ENCODE measurements at places on chromosomes 16 and 17.

- no peak for DNase-seq
These were observed 3.8 kb downstream of the NUDT16L1 start for GRCh38 chr16:4696905-4697847.

GRCh38 chr17:18139092-18139491 lies 30.5 kb downstream of the MYO15A start:
- DNase-seq, result no peak

DNA sequence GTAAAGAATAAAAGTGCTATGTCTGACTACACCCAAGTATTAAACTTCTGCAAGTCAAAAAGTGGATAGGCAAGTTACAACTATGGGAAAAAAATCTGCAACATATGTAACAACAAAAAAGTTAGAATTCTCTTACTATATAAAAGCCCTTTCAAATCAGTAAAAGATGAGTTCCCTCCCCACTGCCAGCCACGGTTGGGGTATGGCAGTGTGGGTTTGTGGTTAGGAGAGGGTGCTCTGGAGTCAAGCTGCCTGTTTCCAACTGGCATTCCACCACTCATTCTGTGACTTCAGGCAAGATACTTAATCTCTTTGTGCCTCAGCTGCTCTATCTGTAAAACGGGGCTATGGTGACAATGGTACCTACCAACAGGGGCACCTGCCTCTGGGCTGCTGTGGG lies 26.6 kb upstream of the MFSD6L start:
- DNase-seq, result no peak

DNA sequence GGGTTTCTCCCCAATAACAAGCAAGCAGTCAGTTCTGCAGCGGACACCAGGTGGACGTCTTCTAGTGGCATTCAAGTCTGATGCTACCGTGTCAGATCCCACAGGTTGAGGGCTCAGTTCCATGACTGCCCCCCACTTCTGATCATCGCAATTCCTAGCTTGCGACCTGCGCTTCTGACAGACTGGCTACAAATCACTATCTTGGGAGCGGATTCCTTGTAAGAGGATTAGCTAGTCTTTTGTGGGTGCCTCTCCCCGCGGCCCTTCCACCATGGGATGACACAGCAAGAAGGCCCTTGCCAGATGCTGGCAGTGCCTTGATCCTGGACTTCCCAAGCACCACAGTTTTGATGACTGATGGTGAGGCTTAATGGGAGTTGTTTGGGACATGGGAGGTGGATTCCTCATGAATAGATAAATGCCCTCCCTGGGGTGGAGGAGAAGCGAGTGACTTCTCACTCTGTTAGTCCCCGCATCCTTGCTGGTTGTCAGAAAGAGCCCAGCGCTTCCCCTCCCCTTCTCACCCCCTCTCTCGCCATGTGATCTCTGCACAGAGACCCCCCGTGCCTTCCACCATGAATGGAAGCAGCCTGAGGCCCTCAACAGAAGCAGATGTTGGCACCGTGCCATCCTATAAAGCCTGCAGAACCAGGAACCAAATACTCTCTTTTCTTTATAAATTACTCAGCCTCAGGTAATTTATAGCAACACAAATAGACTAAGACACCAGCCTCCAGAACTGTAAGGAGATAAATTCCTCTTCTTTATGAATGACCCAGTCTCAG lies 19.1 kb downstream of the CDIP1 start:
- no peak for DNase-seq

DNA sequence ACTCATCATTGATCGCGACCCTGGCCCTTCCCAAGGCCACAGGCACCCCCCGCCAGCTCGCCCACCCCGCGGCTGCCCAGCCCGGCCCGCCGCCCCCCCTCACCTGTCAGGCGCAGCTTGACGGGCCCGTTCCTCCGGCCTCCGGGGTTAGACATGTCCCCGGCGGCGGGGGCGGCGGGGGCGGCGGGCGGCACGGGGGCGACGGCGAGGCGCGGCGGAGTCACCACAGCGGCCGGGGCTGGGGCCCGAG lies 456 bp downstream of the SMURF2 start:
- DNase-seq, result no peak

DNA sequence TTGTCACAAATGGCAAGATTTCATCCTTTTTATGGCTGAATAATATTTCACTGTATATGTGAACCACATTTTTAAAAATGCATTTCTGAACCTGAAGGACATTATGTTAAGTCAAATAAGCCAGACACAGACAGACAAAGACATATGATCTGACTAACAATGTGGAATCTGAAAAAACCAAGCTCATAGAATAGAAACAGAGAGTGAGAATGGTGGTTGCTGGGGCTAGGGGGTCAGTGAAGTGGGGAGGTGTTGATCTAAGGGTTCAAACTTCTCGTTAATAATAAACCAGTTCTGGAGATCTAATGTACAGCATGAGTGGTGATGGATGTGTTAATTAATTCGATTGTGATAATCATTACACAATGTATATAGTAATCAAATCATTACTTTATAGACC lies 475.1 kb downstream of the WWOX start:
- no peak for DNase-seq

DNA sequence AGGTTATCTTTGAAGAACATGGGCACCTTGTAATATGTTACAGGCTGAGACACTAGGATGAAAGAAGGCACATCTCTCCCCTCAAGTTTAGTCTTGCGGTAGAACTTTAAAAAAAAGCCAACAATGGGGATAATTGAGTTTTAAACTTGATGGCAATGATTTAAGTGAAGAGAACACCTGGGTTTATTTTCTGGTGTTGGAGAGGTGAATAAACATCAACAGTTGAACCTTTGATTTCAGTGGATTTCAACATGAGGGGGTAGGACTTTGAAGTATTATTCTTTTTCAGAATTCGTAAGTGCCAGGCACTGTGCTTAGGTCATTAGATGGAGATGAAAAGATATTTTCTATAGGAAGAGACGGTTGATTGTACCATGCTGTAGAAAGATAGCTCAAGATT lies 22.3 kb downstream of the HAPSTR1 start:
- DNase-seq, result no peak

DNA sequence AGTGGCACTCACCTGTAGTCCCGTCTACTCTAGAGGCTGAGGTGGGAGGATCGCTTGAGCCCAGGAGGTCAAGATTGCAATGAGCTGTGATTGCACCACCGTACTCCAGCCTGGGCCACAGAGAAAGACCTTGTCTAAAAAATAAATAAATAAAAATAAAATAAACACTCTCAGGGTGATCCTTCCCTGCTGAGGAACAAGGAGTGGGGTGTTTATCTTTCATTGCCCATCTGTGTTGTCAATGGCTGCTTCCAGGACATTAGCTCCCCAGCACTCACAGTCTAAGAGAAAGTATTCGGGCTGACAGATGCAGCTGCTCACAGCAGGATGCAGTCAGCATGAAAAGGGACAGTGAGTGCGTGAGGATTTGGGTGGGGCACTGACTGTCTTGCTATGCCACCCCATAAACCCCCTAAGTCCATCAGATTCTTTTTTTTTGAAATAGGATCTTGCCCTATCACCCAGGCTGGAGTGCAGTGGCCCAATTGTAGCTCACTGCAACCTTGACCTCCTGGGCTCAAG lies 31.3 kb upstream of the RBBP6 start:
- DNase-seq, result no peak

GRCh38 chr16:11006656-11007055 lies 62.3 kb downstream of the CLEC16A start:
- no peak for DNase-seq

- no peak for DNase-seq
These were observed 78.8 kb downstream of the TBC1D16 start for GRCh38 chr17:79956853-79957252.

GRCh38 chr17:4375039-4375748 lies 8.7 kb upstream of the UBE2G1 start:
- DNase-seq, result no peak

GRCh38 chr17:49225554-49226236 lies 4.9 kb downstream of the PHOSPHO1 start:
- DNase-seq, result no peak

DNA sequence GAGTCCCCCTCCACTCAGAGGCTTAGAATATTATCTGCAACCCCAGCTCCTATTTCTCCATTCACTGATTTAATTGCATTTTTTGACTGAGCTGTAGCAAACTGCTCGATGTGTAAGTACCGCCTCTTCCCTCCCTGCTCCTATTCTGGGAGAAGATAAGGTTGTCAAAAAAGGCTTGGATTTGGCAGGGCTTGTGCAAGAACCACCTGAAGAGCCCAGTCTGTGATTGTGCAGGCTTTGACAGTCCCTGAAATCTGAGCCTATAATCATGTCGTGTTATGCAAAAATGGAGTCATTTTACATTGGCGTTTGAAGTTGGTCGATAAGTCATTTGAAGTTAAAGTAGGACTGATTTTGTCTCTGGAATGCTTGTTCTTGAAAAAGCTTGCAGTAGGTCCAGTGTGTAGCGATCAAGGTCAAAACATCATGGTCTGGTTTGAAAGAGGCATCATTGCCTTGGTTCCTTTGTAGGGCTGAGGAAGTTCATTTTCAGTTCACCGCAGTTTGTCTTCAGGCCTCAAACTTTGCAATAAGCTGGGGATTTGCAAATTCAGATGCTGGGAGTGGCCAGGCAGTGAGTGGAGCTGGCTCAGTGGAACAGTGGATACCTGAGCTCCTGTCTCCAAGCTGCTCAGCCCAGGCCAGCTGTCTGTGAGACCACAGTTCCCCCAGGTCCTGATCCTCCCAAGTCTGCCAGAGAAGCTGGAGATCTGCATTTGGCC lies 68.8 kb downstream of the KATNIP start:
- DNase-seq, result no peak

GRCh38 chr16:649631-650030 lies 466 bp downstream of the WDR90 start:
- DNase-seq, result no peak

- DNase-seq, result no peak
These were observed 96.7 kb downstream of the AATF start for GRCh38 chr17:37045351-37045922.

DNA sequence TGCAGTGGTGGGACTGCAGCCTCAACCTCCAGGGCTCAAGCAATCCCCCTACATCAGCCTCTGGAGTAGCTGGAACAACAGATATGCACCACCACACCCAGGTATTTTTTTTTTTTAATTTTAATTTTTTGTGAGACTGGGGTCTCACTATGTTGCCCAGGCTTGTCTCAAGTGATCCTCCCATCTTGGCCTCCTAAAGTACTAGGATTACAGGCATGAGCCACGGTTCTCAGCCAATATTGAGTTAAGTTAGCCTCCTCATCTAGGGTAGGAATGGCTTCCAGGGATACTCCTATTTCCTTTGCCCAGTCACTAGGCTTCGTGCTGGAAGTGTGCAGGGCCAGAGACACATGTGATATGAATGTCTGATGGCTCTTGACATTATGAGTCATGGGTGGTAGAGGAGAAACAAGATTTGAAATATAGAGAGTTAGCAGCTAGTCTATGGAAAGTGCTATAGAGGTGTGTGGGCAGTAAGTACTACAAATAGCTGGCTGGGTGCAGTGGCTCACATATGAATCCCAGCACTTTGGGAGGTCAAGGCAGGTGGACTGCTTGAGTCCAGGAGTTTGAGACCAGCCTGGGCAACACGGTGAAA lies 8.0 kb upstream of the HES7 start:
- DNase-seq, result no peak

DNA sequence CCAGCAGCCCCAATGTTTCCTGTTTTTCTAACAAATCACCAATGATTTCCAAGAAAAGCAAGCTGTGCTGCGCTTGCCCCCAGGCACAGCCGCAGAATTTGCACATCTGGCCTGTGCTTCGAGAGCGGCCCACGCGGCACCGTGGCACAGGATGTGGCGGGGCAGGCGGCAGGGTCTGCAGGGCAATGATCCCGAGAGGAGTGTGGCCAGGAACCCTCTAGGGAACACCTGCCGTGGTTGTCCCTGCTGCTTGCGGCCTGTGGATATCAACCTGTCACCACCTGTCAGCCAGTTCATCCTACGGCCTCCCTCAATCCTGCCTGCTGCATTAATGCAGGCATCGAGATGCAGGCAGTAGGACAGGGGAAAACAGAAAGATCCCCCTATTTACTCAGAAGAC lies 24.0 kb downstream of the PIK3R5 start:
- DNase-seq, result no peak

- DNase-seq, result no peak
These were observed 32.2 kb downstream of the SLC12A3 start for GRCh38 chr16:56897026-56897799.

- no peak for DNase-seq
These were observed 6.9 kb downstream of the MLLT6 start for GRCh38 chr17:38711792-38712571.

GRCh38 chr17:75779987-75780889 lies 4.4 kb upstream of the UNK start:
- no peak for DNase-seq

DNA sequence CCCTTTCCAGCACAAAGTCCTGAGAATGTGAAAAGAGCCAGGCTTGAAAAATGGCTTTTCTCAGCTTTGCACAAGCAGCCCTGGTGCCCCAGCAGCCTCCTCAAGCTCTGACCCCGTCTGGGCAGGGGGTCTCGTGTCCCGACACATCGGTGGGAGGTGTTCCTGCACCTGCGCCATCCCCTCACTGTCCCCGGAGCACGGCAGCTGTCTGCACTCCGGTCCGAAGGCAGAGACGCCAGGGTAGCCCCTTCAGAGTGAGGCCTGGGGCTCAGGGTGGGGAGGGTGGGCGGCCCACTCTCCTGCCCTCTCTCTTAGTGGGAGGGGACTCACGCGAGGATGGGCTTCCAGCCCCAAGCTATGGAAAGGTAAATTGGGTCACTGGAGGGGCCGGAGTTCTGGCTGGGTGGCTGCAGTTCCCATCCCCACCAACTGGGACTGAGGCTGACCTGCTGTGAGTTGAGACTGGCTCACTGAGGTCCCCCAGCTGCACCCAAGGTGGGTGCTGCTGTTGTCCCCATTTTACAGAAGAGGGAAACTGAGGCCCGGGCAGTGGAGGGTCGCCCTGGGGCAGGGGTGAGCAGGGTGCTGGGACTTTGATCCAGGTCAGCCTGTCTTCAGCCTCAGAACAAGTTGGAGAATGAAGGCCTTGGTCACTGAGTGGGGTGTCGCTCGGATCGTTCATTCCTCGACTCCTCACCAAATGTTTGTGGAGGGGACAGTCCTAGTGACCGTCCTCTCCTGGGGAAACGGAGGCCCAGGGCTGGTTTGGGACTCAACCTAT lies 2.3 kb upstream of the BAIAP3 start:
- no peak for DNase-seq

GRCh38 chr17:27530764-27531391 lies 74.6 kb downstream of the KSR1 start:
- peak; percentile 55 for DNase-seq

GRCh38 chr17:73401911-73402310 lies 90.1 kb upstream of the CDC42EP4 start:
- peak; percentile 33 for DNase-seq

DNA sequence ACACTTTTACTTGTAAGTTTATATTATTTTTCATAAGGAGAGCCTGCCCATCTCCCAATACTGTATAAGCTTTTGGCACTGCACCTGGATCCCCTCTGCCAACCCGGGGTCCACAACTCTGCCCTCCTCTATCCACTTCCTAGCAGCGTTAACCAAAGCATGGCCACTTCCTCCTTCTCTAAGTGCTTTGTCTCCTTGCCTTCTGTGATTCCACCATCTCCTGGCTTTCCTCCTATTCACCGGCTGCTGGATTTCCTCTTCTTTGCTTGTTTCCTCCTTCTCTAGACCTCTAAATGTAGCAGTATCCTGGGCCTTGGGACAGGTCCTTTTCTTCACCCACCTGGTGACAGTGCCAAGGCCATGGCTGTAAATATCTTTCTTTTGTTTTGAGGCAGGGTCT lies 20.0 kb upstream of the WFIKKN2 start:
- DNase-seq, result no peak
